Neuronal stem cell (in vitro differentiated cells): ENCODE measurements at places on chromosomes 3 and 15.

- no peak for DNase-seq
These were observed 169.0 kb upstream of the TSC22D2 start for GRCh38 chr3:150238995-150239619.

GRCh38 chr3:114435386-114436115 is 141.7 kb downstream of the TIGIT start:
- DNase-seq = no peak

- no peak for DNase-seq
These were observed 114.2 kb upstream of the NECTIN3 start for GRCh38 chr3:110957247-110958025.

DNA sequence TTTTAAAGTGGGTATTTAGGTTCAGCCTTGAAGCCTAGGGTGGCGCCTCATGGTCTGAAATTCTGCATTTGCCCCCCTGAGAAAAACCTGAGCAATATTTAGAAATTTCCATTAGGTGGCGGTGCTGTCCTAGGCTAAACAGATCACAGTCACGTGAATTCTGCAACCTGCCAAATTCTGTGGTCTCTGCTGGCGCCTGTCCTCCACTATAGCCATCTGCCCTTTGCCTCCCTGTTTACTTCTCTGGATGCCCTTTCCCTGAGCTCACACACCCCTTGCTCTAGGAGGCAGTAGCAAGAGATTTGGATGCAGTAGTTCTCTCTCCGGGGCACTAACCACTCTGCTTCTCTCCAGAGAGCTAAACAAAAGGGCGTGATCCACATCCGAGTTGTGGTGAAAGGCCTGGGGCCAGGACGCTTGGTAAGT is 9.1 kb downstream of the MRPS11 start:
- DNase-seq = no peak

GRCh38 chr3:81045246-81045645 is 716.2 kb downstream of the GBE1 start:
- no peak for DNase-seq

DNA sequence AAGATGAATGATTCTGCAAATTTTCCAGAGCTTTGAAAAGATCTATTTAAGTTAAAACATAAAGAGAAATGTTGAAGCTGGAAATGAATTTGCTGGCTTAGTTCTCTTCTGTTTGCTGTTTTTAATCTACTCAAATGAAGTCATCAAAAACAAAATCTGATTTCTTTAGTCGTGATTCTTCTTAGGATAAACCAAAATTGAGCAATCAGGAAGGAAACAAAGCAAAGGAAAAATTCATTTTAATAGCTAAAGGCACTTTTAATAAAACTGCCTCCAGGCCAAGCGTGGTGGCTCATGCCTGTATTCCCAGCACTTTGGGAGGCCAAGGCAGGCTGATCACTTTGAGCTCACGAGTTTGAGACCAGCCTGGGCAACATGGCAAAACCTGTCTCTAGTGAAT is 91.2 kb downstream of the DUT start:
- no peak for DNase-seq

DNA sequence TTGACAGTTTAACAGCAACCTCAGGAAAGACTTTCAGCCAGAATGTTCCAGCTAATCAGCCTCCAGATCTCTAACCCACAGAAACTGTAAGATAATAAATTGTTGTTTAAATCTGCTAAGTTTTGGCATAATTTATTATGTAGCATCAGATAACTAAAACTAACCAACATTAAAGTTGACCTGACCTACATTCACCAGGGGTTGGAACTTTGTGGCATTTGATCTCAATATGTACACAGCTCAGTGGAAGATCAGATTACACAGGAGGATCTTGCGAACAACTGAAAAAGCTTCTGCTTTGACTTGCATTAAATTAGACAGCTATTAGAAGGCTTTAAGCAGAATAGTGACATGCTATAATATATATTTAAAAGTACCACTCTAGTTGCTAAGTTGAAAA is 91.4 kb upstream of the POU1F1 start:
- DNase-seq = no peak

GRCh38 chr15:61503383-61503969 is 274.4 kb upstream of the RORA start:
- no peak for DNase-seq
